Stimulated activated CD8-positive, alpha-beta memory T cell treated with anti-CD3 and anti-CD28 coated beads, Interleukin-2, amount 100 ng/mL, for 1 hour (primary cell): ENCODE measurements at places on chromosomes 7 and 10.

GRCh38 chr10:14173706-14174594 is 156.8 kb downstream of the FRMD4A start:
- DNase-seq: no peak

DNA sequence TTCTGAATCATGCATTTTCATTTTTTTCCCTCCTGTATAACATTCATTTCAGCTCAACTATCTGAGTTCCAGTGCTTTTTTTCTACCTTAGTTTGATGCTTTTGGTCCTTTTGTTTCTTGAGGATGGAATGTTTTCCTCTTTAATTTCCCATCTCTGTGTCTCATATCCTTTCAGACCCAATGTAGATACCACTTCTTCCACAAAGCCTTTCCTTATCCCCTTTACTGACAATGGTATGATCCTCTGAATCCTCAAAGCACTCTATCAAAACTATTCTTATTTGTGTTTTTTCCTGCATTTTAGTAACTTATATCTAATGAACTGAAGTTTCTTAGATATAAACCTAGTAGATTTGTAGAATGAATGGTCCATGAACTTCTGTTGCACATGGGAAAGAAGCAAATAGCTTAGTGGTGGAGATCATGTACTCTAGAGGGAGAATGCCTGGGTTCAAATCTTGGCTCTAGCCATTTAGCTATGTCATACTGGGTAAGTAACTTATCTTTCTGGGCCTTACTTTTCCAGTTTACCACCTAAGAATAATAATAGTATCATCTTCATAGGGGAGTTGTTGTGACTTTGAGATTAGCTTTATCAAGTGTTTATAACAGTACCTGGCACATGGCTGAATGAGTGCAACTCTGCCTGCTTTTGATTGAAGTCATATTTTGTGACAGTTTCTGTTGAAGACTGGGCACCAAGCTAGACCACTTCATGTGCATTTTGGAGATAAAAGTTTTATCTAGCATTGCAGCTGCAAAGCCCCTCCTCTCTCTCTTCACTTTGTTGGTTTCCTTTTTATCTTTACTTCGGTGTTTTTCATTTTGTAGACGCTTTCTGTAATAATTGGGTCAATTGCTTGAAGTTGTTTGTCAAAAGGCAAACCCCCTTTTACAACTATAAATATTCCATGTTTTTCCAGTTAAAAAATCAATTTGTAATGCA is 18.5 kb downstream of the STAM start:
- DNase-seq: no peak

DNA sequence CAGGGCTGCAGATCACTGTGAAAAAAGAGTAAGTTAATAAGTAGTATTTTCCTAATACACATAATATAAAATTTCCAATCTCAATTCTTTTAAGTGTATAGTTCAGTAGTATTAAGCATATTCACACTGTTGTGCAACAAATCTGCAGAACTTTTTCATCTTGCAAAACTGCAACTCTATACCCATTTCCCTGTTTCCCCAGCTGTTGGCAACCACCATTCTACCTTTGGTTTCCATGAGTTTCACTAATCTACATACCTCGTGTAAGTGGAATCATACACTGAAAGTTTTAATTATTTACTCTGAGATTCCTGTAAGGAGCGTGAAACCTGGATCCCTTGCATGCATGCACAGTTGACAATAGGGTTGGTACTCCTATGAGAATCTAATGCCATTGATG is 155.4 kb downstream of the ZPBP start:
- DNase-seq: no peak

- DNase-seq: no peak
Measured at GRCh38 chr10:124072106-124072505, 21.3 kb downstream of the CHST15 start.

- DNase-seq: no peak
Measured at GRCh38 chr10:11146402-11147171, 128.9 kb downstream of the CELF2 start.

DNA sequence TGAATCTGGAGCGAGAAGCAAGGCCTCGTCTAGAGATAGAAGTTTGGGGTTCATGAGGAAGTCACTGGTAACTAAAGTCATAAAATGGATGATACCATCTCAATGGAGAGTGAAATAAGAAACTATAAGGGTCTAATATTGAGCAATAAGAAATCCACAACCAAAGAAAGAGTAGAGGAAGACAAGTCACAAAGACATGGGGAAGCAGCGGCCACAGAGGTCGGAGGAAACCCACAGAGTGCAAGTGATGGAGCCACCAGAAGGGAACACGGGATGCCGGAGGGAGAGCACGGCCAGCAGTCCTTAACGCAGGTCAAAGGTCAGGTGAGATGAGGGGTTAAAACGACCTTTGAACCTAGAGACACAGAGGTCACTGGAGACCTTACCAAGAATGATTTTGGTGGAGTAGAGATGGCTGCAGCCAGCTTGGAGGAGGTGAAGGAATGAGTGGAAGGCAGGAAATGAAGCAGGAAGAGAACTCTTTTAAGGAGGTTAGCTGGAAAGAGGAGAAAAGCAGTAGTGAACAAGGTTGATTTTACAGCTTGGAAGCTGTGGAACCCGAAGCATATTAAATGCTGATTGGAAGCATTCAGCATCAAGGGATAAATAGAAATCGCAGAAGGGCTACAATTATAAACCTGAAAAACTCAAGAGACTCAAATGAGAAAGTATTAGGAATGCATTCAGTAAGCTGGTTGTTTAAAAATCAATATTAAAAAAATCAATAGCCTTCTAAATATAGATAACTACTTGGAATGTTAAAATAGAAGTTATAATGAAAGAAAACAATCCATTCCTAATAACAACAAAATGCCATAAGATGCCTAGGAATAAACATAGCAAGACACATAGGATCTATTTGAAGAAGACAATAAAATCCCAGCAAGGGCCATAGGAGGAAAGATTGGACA is 93.7 kb downstream of the SVOPL start:
- no peak for DNase-seq

GRCh38 chr7:75642810-75643486 is 95.8 kb downstream of the HIP1 start:
- DNase-seq: peak; percentile 41

- DNase-seq: no peak
Measured at GRCh38 chr10:33579996-33580395, 245.5 kb upstream of the NRP1 start.

GRCh38 chr10:69090685-69091084 is 2.8 kb downstream of the SRGN start:
- no peak for DNase-seq

DNA sequence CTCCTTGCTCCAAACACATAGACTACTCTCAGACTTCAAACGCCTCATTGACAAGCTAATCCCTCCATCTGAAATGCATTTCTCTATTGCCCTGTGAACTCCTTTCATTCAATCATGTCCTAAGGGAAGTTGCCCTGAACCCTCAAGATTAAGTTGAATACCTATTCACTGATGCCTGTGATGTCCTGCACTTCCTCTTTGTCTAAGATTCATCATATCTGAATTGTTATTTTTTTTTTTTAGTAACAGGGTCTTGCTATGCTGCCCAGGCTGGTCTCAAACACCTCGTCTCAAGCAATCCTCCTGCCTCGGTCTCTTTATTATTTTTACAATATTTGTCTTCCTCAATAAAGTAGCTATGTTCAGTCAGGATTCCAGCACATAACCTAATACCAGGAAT is 3.2 kb downstream of the PSMA2 start:
- no peak for DNase-seq

DNA sequence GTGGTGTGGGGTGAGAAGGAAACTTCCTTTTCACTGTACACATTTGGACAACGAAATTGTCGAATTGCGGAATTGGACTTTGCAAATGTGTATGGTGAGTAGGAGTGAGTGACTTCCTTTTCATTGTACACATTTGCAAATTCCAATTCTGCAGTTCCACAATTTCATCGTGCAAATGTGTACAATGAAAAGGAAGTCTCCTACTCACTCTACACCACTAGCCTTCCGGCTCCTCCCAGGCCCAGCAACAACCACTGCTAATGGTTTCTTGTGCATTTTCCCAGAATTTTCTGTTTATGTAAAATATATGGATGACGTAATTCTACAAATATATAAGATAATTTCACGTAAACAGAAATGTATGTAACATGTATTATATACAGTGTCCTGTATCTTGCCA is 118.5 kb downstream of the ARL4A start:
- no peak for DNase-seq

DNA sequence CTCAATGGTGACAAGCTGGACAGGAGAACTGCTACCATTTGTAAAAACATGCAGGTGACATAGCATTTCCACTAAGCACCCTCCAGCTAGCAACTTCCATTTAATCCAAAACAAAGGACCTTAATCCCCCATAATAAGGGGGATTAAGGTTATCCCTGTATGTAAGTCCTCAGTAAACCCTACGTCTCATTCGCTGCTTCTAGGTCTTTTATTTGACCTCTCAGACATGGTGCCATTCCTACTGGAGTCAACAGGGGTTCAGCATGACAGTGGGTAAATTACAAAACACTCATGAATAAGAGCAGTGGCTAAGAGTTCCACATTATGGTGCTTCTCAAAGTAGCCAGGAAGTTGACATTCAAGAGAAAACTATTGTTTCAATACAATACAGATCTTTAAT is 121.8 kb upstream of the CAV2 start:
- no peak for DNase-seq

- no peak for DNase-seq
Measured at GRCh38 chr10:125992254-125992653, 95.9 kb downstream of the FANK1 start.

- no peak for DNase-seq
Measured at GRCh38 chr7:155670521-155670920, 26.1 kb downstream of the RBM33 start.
